Ovary (tissue), 10 donors: ENCODE measurements at places on chromosomes 13 and 19.

- no peaks in the 10 kb centered on the region for H3K27me3 ChIP-seq
- no peak overlapping the region for H3K27ac ChIP-seq
- no peak overlapping the region for H3K4me3 ChIP-seq
Measured at GRCh38 chr19:7006135-7006704, 15.0 kb downstream of the MBD3L2B start.

GRCh38 chr13:96822895-96823294 is 171.4 kb downstream of the OXGR1 start:
- DNase-seq, result no peak
- no peaks in the 10 kb centered on the region for H3K36me3 ChIP-seq
- H3K4me1 ChIP-seq, result no peaks in the 10 kb centered on the region
- H3K27me3 ChIP-seq, result no peaks in the 10 kb centered on the region

GRCh38 chr19:35445826-35446593 is 2.0 kb upstream of the FFAR2 start:
- H3K27ac ChIP-seq, result no peak overlapping the region

GRCh38 chr13:110449219-110450015 is 112.1 kb downstream of the RAB20 start:
- H3K4me3 ChIP-seq, result no peak overlapping the region
- H3K36me3 ChIP-seq, result no peaks in the 10 kb centered on the region
- H3K27ac ChIP-seq, result no peak overlapping the region
- no peaks in the 10 kb centered on the region for H3K4me1 ChIP-seq
- no peak for DNase-seq

DNA sequence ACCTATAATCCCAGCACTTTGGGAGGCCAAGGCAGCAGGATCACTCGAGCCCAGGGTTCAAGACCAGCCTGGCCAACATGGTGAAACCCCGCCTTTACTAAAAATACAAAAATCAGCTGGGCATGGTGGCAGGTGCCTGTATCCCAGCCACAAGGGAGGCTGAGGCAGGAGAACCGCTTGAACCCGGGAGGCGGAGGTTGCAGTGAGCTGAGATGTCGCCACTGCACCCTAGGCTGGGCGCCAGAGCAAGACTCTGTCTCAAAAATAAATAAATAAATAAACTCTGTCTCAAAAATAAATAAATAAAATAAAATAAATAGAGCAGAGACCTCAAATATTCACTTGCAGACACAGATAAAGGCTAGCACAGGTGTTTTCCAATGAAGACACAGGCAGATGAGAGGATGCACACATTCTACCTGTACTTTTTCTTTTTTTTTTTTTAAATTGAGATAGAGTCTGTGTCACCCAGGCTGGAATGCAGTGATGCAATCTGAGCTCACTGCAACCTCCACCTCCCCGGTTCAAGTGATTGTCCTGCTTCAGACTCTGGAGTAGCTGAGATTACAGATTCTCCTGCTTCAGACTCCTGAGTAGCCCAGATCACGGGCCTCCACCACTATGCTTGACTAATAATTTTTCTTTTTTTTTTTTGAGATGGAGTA is 2.7 kb upstream of the RPS16 start:
- no peak for DNase-seq
- no peaks in the 10 kb centered on the region for H3K27me3 ChIP-seq
- H3K4me1 ChIP-seq, result peaks cover 9% of the 10 kb centered on the region
- H3K27ac ChIP-seq, result no peak overlapping the region

DNA sequence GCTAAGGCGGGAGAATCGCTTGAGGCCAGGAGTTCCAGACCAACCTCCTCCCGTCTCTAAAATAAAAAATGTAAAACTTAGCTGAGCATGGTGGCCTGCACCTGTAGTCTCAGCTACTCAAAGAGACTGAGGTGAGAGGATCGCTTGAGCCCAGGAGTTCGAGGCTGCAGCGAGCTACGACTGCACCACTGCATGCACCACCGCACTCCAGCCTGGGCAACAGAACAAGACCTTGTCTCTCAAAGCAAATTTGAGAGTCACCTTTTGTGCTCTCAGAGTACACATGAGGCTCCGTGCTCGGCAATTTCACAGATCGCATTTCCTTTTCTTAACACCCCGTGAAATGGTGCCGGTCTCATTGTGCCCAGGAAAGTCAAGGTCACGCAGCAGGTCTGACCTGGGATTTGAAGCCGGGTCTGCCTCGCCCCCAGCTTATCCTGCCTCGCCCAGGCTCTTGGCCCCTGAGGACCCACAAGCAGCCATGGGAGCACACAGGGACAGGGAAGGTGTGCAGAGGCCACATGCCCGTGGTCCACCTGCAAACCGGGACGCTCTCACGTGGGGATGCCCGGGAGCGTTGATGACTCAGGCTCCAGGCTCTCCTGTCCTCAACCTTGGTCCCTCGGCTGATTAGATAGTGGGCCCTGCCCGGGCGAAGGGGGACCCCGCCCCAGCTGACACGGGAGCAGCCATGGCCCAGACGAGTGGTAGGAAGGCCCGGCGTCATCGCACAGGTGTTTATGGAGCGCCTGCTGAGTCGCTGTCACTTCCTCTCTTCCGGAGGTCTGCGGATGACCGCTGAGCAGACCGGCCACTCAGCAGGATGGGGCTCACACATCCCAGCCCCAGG is 1.1 kb upstream of the SMIM24 start:
- no peaks in the 10 kb centered on the region for H3K4me1 ChIP-seq
- no peak overlapping the region for H3K4me3 ChIP-seq
- no peaks in the 10 kb centered on the region for H3K36me3 ChIP-seq
- H3K27me3 ChIP-seq, result no peaks in the 10 kb centered on the region
- no peak for DNase-seq

GRCh38 chr19:5934774-5935472 is 20.9 kb downstream of the CAPS start:
- H3K4me3 ChIP-seq, result no peak overlapping the region
- DNase-seq, result peak; percentile 52
- no peak overlapping the region for H3K27ac ChIP-seq
- H3K27me3 ChIP-seq, result no peaks in the 10 kb centered on the region
- no peaks in the 10 kb centered on the region for H3K36me3 ChIP-seq

GRCh38 chr19:3114018-3114726 is 20.0 kb downstream of the GNA11 start:
- no peak overlapping the region for H3K27ac ChIP-seq
- H3K4me1 ChIP-seq, result no peaks in the 10 kb centered on the region
- no peaks in the 10 kb centered on the region for H3K36me3 ChIP-seq
- H3K4me3 ChIP-seq, result no peak overlapping the region

DNA sequence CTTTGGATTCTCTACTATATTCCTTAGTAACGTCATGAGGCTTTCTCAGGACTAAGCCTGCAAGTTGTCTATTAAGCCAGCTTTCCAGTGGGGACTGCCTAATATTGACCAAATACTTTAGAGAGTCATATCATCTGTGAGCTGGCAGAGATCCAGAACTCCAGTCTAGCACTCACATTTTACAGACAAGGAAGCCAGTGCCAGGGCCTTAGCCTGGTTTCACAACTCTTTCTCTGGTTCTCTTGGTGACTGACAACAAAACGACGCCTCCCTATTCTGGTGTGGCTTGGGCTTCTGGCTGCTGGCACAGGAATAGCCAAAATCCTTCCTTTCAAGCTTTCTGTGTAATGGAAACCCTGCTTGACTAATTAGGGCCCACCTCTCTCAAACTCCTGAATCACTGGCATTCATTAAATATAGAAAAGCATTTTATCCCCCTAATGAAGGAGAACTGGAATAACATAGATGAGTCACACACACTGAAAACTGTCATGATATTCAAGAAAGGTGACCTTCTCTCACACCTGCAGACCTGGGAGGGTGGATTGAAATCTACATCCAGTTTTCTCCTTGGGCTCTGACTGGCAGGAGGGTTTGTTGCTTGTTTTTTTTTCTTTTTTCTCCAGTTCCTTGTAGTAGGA is 75.2 kb upstream of the UBL3 start:
- no peaks in the 10 kb centered on the region for H3K27me3 ChIP-seq
- DNase-seq, result peak; percentile 16
- H3K4me3 ChIP-seq, result no peak overlapping the region
- no peaks in the 10 kb centered on the region for H3K36me3 ChIP-seq
- no peak overlapping the region for H3K27ac ChIP-seq
- H3K4me1 ChIP-seq, result peaks cover 17% of the 10 kb centered on the region

DNA sequence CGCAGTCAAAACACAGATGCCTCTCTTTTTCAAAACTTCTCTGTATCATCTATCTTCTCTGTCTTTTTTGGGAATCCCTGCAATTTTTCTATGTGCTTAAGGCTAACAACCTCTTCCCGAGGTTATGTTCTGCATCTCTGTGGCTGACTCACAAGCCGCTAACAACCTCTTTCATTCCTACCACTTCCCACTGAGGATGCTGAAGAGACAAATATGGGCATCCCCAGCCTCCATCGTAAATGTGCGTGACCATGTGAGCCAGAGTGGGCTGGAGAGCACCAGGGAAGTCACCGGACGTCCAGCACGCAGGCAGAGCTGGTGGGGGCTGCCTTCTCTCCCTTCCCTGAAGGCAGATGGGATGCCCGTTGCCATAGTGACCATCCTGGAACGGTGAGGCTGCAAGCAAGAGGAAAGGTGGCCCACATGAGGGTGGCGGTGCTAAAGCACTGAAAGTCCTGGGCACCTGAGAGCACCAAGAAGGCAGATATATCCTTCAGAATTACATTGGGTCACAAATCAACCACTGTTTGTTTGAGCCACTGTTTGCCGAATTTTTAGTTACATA is 122.8 kb downstream of the SHISA2 start:
- DNase-seq, result no peak
- H3K4me1 ChIP-seq, result peaks cover 3% of the 10 kb centered on the region
- H3K27me3 ChIP-seq, result no peaks in the 10 kb centered on the region
- no peaks in the 10 kb centered on the region for H3K36me3 ChIP-seq

DNA sequence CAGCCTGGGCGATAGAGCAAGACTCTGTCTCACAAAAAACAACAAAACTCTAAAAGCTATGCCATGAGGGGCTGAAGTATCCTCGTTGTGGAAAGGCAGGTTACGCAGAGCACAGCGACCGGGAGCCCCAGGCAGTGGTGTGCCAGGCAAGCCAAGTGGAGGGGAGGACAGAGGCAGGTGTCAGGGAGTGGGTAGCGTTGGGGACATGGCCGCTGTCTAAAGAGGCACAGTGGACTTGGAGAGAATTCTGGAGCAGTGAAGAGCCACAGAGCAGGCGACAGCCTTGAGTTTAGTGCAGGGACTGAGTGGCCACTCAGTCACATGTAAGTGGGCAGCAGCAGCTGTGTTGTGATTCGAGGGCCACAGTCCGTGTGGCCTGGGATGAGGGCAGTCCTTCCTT is 541.7 kb downstream of the FGF9 start:
- no peaks in the 10 kb centered on the region for H3K27me3 ChIP-seq
- no peak overlapping the region for H3K27ac ChIP-seq
- no peak overlapping the region for H3K4me3 ChIP-seq
- no peaks in the 10 kb centered on the region for H3K36me3 ChIP-seq

- no peaks in the 10 kb centered on the region for H3K4me1 ChIP-seq
- no peak for DNase-seq
- no peak overlapping the region for H3K27ac ChIP-seq
- peaks cover 4% of the 10 kb centered on the region for H3K27me3 ChIP-seq
- no peak overlapping the region for H3K4me3 ChIP-seq
Measured at GRCh38 chr19:39494661-39495060, 4.1 kb upstream of the DLL3 start.

DNA sequence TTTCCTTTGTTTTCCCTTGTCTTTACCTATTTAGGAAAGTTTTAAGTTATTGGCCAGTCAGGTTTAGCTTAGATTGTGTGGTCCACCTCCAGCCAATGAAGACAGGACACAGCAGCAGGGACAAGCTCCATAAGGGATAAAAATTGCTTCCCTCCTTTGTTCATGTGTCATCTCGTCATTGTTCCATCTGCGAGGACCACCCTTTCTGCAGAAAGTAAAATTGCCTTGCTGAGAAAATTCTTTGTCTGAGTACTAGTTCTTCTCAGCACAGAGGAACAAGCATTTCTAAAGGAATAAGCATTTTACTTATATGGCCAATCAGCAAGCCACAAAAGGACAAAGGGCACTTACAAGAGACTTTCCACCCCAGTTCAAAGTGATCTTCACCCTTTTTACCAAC is 11.4 kb downstream of the ZNF560 start:
- DNase-seq, result no peak
- H3K27ac ChIP-seq, result no peak overlapping the region
- no peaks in the 10 kb centered on the region for H3K27me3 ChIP-seq
- no peaks in the 10 kb centered on the region for H3K36me3 ChIP-seq
- no peaks in the 10 kb centered on the region for H3K4me1 ChIP-seq
- no peak overlapping the region for H3K4me3 ChIP-seq

GRCh38 chr19:27776020-27776419 is 1436.9 kb downstream of the UQCRFS1 start:
- H3K27me3 ChIP-seq, result no peaks in the 10 kb centered on the region
- H3K36me3 ChIP-seq, result no peaks in the 10 kb centered on the region
- H3K27ac ChIP-seq, result no peak overlapping the region
- no peak for DNase-seq
- H3K4me3 ChIP-seq, result no peak overlapping the region

- no peak overlapping the region for H3K27ac ChIP-seq
- peaks cover 3% of the 10 kb centered on the region for H3K4me1 ChIP-seq
- DNase-seq, result no peak
- H3K27me3 ChIP-seq, result no peaks in the 10 kb centered on the region
- H3K36me3 ChIP-seq, result no peaks in the 10 kb centered on the region
Measured at GRCh38 chr19:52536448-52536800, 9.0 kb downstream of the ZNF808 start.

DNA sequence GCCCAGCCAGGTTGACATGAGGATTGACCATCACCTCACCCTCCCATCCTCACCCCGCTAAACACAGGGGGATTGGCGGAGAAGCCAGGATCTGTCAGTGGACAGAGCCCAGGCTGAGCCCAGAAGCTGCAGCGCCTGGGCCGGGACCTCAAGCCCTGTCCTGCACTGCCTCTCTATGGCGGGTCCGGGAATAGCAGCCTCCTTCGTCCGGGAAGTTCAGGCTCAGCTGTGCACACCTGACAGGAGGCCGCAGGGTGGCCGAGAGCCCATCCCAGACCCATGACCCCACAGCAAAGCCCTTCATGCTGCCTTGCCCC is 67.8 kb downstream of the SPACA7 start:
- no peaks in the 10 kb centered on the region for H3K27me3 ChIP-seq
- DNase-seq, result peak; percentile 52
- no peaks in the 10 kb centered on the region for H3K4me1 ChIP-seq
- no peak overlapping the region for H3K4me3 ChIP-seq

DNA sequence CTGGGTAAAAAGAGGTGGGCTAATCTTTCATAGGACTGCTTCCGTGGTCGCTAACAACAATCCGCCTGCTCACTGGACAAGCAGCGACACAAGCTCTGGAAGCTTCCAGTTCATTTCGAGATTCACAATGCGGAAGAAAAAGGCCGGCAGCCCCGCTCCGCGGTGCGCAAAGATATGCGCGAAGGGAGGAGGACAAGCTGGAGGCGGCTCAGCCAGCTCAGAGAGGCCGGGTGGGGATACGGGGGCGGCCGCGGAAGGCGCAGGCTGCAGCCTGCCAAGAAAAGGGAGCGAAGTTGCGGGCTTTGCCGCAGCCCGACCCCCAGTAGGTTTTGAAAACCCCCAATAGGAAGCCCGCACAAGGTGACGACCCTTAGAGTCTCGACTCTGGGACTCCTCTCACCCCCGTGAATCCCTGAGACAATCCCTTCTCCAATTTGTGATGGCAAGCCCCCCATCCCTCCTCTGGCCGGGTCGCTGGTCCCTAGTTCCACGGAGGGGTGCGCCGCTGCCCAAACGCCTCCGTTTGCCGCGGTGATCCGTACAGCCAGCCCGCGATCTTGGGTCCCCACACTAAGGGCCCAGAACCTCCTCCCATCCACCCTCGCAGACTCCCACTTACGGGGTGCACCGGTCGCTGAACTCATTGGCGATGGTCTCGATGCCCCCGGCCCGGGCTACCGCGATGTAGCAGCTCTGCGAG is 697 bp downstream of the HSPH1 start:
- H3K36me3 ChIP-seq, result no peaks in the 10 kb centered on the region
- peak overlapping the region; percentile 76 for H3K27ac ChIP-seq
- peaks cover 2% of the 10 kb centered on the region for H3K4me1 ChIP-seq

GRCh38 chr19:14114439-14114838 is 3.1 kb downstream of the PRKACA start:
- no peaks in the 10 kb centered on the region for H3K27me3 ChIP-seq
- H3K36me3 ChIP-seq, result no peaks in the 10 kb centered on the region
- DNase-seq, result no peak
- peak overlapping the region; percentile 96 for H3K27ac ChIP-seq
- no peak overlapping the region for H3K4me3 ChIP-seq
